ENCODE measurements at places on chromosomes 6 and 20. TPM values are rescaled to one million over a fixed set of nuclear protein-coding genes. Genes with fewer than 3 reads are reported as not detected.

SLC22A1 gene
- 1.7 TPM for total RNA-seq

SLC16A10 gene
- total RNA-seq: 0.08 TPM

FBXL4 gene
- 5.2 TPM for total RNA-seq

SLC29A1 gene
- 58.0 TPM for total RNA-seq

ZNF391 gene
- total RNA-seq: 0.35 TPM

CHD6 gene
- 14.1 TPM for total RNA-seq

FERMT1 gene
- total RNA-seq: 16.7 TPM

CTCFL gene
- not detected for total RNA-seq

Measured in A549 treated with ZK216348 at 1 μM for 4 hours (cell line).